ENCODE measurements at places on chromosomes 7 and 10. TPM values are rescaled to one million over a fixed set of nuclear protein-coding genes. Genes with fewer than 3 reads are reported as not detected.

ZNF735 gene
- polyA plus RNA-seq = not detected

C7orf57 gene
- polyA plus RNA-seq = not detected

SEMA4G gene
- 16.8 TPM for polyA plus RNA-seq

BBIP1 gene
- polyA plus RNA-seq = 46.5 TPM

PHKG1 gene
- polyA plus RNA-seq = 5.8 TPM

CALHM3 gene
- polyA plus RNA-seq = 0.03 TPM

CALN1 gene
- 4.3 TPM for polyA plus RNA-seq

PRPS1L1 gene
- polyA plus RNA-seq = not detected

ABCB4 gene
- 28.6 TPM for polyA plus RNA-seq

TMEM225B gene
- polyA plus RNA-seq = 2.1 TPM

CHPF2 gene
- polyA plus RNA-seq = 15.8 TPM

STEAP1B gene
- polyA plus RNA-seq = 0.40 TPM

SCART1 gene
- polyA plus RNA-seq = 1.4 TPM

NODAL gene
- not detected for polyA plus RNA-seq

CYP26C1 gene
- 0.10 TPM for polyA plus RNA-seq
